ENCODE measurements at places on chromosomes 16 and 17.

GRCh38 chr17:40536295-40537171, 28.7 kb downstream of the CCR7 start:
- no peaks in the 10 kb centered on the region for H3K36me3 ChIP-seq
- H3K4me1 ChIP-seq, result peaks cover 93% of the 10 kb centered on the region
- DNase-seq, result no peak
- H3K27me3 ChIP-seq, result no peaks in the 10 kb centered on the region

DNA sequence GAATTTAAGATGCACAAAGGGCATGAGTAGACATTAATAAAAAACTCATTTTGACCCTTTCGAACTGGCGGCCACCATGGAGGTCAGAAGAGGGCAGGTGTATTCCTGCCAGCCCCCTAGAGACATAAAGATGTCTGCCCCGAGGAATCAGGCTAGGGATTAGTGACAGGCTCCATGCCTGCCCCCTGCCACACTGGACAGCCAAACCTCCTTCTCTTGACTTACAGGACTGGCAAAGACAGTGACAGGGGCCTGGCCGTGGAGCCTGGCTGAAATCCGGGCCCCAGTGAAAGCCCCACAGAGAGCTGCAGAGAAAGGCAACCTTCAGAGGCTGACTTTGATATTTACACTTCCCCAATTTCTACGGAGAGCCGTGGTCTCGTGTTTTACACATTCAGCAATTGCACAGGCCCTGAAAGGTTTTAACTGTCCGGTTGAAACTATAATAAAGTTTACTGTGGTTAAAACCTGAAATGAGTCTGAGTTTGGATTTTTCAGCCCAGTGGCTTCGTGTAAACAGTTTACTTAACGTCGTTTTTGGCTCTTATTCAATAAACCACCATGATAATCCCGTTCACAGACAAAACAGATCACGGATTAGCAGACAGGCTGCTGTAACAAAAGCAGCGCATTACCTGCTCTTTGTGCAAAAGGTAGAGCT, 243.9 kb upstream of the MYOCD start:
- no peak overlapping the region for H3K4me3 ChIP-seq
- DNase-seq, result no peak
- no peaks in the 10 kb centered on the region for H3K27me3 ChIP-seq
- no peak overlapping the region for H3K27ac ChIP-seq

GRCh38 chr16:14364112-14364385, 266.0 kb downstream of the PARN start:
- H3K36me3 ChIP-seq, result no peaks in the 10 kb centered on the region
- H3K4me1 ChIP-seq, result no peaks in the 10 kb centered on the region
- no peak for DNase-seq
- H3K27me3 ChIP-seq, result no peaks in the 10 kb centered on the region
- H3K27ac ChIP-seq, result no peak overlapping the region

DNA sequence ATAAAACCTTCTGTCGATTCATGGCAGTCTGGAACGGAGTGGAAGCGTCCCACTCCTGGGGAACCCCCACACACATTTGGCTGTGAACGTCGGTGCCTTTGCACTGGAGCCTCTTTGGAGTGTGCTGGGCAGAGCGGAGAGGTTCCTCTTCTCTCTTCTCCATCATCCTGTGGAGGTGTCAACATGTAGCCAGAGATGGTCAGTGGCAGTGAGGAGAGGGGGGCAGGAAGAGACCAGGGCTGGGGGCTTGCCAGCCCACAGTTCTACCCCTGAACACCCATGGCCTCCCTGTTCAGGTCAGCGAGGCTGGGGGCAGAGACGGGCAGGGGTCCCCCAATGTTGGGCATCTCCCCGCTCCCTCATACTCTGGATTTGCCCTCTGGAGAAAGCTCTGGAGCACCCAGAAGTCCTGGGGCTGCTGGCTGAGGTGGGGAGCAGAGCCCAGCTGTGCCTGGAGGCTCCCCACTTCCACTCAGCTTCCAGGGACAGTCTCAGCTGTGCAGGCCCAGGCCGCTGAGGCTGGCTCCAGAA, 223.7 kb downstream of the SEC14L1 start:
- H3K4me3 ChIP-seq, result no peak overlapping the region
- no peaks in the 10 kb centered on the region for H3K36me3 ChIP-seq
- no peak for DNase-seq
- H3K27me3 ChIP-seq, result no peaks in the 10 kb centered on the region
- no peak overlapping the region for H3K27ac ChIP-seq
- peaks cover 59% of the 10 kb centered on the region for H3K4me1 ChIP-seq

DNA sequence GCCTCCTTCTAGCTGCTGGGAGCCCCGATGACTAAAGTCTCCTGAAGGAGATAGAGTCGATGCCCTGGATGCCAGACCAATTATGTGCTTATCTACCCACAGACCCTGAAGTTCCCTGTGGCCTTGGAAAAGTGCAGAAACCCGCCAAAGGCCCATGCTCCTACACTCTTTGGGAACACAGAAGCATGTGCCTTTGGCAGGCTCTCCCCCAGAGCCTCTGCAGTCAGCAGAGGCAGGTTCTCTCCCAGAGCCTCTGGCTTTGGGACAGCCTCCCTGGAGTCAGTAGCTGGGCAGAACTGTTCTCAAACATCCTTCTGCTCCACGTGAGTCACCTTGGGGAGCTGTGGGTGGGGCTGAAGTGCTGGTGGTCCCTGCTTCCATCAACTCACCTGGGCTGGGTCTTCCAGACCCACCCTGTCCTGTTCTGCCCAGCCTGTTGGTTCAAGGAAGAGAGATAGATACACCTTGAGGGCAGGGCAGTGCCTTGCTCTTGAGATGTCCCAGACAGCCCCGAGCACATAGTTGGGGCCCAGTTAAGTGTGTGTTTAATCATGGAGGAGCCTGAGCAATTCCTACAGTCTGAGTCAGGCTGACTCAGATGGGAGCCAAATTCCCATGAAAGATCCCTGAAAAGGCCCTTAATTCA, 3.2 kb upstream of the CDK5RAP3 start:
- no peaks in the 10 kb centered on the region for H3K27me3 ChIP-seq
- H3K4me1 ChIP-seq, result peaks cover 20% of the 10 kb centered on the region
- no peak for DNase-seq
- H3K27ac ChIP-seq, result no peak overlapping the region
- H3K4me3 ChIP-seq, result no peak overlapping the region

- DNase-seq, result no peak
- no peaks in the 10 kb centered on the region for H3K36me3 ChIP-seq
- no peak overlapping the region for H3K4me3 ChIP-seq
- peaks cover 10% of the 10 kb centered on the region for H3K27me3 ChIP-seq
Measured at GRCh38 chr17:372157-373152, 19.8 kb upstream of the RPH3AL start.

DNA sequence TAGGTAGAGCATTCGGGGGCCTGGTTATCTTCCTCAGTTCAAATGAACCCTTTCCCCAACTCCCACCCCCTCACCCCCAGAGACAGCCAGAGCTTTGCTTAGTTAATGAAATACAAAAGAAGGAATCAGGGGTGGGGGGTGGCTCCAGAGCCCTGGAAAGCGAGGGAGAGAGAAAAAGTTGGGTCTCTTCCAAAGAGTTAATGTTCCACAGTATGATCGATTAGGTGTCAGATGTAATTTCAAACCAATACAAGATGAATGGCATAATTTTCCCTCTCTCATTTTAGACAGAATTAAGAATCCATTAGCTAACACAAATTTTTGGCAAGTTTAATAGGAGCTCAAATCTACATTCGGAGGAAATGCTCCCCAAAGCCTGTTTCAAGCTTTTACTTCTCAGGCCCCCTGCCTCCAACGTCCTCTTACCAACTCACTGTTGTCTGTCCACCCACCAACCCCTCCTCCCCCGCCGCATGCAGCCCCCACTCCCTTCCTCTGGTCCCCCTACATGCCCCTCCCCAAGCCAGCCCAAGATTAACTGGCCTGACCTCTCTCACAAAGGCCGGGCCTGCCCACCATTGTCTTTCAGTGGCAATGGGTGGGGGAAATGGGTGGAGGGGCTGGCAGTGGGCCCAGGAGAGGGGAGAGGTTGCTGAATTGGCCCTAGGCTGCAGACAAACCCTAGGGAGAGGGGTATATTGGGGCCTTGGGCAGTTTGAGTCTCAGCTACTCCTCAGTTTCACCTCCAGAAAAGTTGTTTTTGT, 28.2 kb downstream of the NEUROD2 start:
- DNase-seq, result no peak
- H3K36me3 ChIP-seq, result no peaks in the 10 kb centered on the region

- H3K36me3 ChIP-seq, result no peaks in the 10 kb centered on the region
- no peak overlapping the region for H3K4me3 ChIP-seq
- no peak for DNase-seq
- peaks cover 34% of the 10 kb centered on the region for H3K4me1 ChIP-seq
Measured at GRCh38 chr17:14321980-14322776, 21.3 kb downstream of the HS3ST3B1 start.

DNA sequence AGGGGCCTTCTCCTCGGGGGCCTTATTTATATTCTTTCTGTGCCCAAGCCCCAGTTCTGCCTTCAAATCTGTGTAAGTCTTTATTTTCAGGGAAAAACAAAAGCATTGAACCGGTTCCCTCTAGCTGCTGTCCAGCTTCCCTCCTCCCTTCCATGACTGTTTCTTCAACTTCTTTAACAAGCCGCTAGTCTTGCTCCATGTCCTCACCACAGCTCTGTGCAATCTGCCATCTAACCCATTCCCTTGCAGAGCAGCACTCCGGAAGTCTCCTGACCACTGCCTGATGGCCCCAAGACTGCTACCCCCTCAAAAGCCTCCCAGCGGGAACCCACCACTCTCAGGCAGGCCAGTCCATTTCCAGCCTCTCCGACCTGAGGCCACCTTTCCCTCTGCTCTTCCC, 16.9 kb downstream of the EMC8 start:
- H3K4me3 ChIP-seq, result no peak overlapping the region
- H3K36me3 ChIP-seq, result peaks cover 60% of the 10 kb centered on the region
- no peak for DNase-seq
- H3K27ac ChIP-seq, result no peak overlapping the region

DNA sequence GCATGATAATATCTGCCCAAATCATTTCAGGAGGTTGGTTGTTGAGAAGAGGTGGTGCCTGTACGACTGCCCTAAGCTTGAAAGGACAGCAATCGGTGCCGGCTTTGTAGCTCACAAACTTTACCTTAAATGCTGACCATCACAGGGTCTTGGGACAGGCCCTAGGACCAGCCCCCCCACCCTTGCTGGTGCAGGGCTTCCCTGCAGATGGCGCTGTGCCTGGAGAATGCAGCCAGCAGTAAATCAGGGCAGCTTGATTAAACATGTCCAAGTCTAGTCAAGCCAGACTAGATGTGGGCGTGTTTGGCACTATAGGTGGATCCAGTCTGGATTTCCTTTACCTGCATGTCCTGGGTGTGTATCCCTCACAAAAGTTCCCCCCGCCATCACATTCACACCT, 135.5 kb upstream of the CRHR1 start:
- no peak overlapping the region for H3K4me3 ChIP-seq
- no peaks in the 10 kb centered on the region for H3K36me3 ChIP-seq
- no peak for DNase-seq
- no peaks in the 10 kb centered on the region for H3K4me1 ChIP-seq

DNA sequence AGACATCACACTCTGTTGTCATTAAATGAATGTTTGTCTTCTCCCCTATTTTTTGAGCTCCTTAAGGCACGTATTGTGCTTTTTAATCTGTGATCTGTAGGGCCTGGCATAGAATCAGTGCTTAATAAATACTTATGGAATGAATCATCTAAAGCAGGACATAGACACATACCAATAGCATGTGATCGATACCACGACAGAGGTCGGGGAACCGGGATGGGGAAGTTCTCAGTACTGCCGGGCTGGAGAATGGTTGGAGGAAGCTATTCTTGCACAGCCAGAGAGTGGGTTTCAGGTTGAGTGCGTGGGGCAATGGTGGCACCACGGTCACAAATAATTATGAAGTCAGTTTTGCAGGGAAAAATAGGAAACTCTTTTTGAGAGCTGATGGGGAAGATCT, 26.8 kb downstream of the NLRP1 start:
- no peak overlapping the region for H3K27ac ChIP-seq
- H3K4me3 ChIP-seq, result no peak overlapping the region
- peaks cover 3% of the 10 kb centered on the region for H3K4me1 ChIP-seq
- peaks cover 5% of the 10 kb centered on the region for H3K36me3 ChIP-seq
- H3K27me3 ChIP-seq, result no peaks in the 10 kb centered on the region

DNA sequence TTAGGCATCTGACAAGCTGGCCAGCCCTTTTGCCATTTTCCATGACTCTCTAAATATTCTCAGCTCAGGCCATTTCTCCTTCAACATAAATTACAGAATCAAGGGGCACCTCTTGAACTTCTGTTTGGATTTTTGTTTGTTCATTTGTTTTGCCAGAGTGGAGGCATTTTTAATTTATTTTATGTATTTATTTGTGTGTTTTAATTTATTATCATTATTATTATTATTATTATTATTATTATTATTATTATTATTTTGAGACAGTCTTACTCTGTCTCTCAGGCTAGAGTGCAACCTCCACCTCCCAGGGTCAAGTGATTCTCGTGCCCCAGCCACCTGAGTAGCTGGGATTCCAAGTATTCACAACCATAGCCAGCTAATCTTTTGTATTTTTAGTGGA, 1578.0 kb downstream of the CDH8 start:
- DNase-seq, result no peak
- no peaks in the 10 kb centered on the region for H3K4me1 ChIP-seq

DNA sequence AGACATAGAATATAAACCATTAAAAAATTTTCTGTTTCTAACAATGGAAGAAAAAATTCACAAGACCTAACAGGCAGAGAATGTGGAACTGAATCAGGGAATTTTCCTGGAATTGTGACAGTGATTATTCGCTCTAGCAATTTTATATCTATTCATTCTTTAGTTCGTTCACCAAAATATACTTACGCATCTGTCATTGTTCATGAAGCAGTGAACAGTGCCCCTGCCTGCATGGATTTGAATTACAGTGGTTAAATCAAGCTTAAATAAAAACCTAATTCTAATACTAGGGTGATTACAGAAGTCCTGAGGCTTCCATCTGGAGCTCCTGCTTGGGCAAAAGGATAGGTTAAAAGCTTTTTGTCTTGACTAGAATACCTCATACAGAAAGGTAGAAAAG, 48.6 kb downstream of the ABCA8 start:
- no peaks in the 10 kb centered on the region for H3K4me1 ChIP-seq
- no peak overlapping the region for H3K27ac ChIP-seq
- no peaks in the 10 kb centered on the region for H3K36me3 ChIP-seq
- no peaks in the 10 kb centered on the region for H3K27me3 ChIP-seq

DNA sequence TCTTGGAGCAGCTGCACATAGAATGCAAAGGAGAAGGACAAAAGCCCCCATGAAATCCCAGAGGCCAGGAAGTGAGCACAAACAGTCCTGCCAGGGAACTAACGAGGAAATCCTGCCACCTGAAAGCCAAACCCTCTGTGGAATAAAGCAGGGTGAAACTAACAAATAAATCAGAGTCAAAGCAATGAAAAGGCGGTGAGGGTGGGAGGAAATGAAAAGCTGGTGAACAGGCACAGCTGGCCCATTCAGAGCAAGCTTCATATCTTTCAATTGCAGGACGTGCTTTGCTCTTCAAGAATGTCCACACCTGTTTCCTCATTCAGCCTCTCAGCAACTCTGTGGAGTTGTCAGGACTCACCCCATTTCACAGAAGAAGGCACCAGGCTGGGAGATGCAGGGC, 108.1 kb downstream of the ABCC12 start:
- DNase-seq, result no peak
- no peak overlapping the region for H3K4me3 ChIP-seq
- no peaks in the 10 kb centered on the region for H3K4me1 ChIP-seq
- H3K36me3 ChIP-seq, result no peaks in the 10 kb centered on the region
- no peak overlapping the region for H3K27ac ChIP-seq

- H3K36me3 ChIP-seq, result peaks cover 5% of the 10 kb centered on the region
- peaks cover 4% of the 10 kb centered on the region for H3K4me1 ChIP-seq
- DNase-seq, result no peak
- H3K27ac ChIP-seq, result no peak overlapping the region
- H3K4me3 ChIP-seq, result no peak overlapping the region
- no peaks in the 10 kb centered on the region for H3K27me3 ChIP-seq
Measured at GRCh38 chr16:19696328-19696727, 21.7 kb downstream of the KNOP1 start.

Measured in thymus (tissue), 14 donors.